Stimulated activated CD8-positive, alpha-beta memory T cell treated with anti-CD3 and anti-CD28 coated beads, Interleukin-4, amount 100 ng/mL, for 24 hours (primary cell): ENCODE measurements at places on chromosomes 13 and 19.
A peak's percentile ranks its signal among the peaks of the same experiment; 100 is the strongest.

- DNase-seq: no peak
Observed at GRCh38 chr19:2116507-2116906, 19.8 kb downstream of the IZUMO4 start.

- no peak for DNase-seq
Observed at GRCh38 chr13:61765181-61765742, 349.6 kb upstream of the PCDH20 start.

DNA sequence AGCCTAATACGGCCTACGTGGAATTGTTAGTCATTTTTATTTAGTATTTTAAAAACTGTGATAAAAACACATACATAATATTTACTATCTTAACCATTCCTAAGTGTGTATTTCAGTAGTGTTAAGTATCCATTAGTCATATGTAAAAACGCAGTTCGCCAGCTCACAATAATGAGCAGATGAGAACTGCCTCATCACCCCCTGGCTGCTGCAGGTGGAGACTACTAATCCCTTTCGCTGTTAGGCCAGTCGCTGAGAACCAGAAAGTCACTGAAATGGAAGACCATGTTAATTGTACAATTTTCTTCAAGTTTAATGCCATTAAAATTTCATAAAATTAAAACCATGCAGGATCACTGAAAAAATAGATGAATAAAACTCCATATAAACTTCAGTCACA is 1.6 kb downstream of the ESD start:
- no peak for DNase-seq

DNA sequence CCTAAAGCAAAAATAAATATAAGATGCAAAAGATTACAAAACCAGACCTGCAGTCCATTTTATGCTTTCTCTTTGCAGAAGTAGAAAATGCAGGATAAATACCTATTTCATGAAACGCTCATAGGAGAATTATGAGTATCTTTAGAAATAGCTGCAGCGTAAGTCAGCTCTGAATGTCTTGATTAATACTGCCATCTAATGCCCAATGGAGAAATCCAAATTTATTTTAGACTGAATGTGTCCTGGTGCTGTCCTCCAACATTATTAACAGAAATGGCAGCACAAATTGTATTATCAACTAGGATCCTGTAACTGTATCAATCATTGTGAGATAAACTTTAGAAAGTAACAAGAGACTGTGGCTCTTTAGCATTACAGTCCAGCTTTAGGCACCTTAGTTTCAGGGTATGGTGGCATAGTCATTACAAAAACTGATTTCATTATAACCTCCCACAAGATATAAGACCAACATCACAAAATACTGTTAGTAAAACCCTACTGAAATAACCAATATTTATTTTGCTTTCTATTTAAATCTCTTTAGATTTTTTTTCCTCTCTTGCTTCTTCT is 162.1 kb upstream of the MIR17HG start:
- no peak for DNase-seq

- DNase-seq: peak; percentile 15
Observed at GRCh38 chr19:14516746-14517438, 1.3 kb downstream of the DNAJB1 start.

GRCh38 chr19:46206176-46206575 is 23.4 kb upstream of the IGFL1 start:
- no peak for DNase-seq

DNA sequence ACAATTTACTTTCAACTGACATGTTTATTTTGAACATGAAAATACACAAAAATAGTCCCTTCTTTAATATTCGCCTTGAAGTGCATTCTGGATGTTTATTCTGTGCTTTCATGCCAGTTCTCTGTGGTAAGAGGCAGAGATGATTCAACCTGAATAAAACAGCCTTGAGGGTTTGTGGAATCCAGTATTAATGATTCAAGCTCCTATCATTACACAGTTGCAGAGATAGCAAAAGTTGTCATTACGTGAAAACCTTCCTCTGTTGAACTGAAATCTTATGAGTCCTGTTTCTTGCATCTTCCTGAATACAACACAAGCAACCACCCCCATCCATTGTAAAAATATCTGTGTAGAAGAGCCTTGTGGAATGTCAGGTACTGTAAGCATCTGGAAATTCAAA is 142.3 kb upstream of the HTR2A start:
- no peak for DNase-seq

- DNase-seq: no peak
Observed at GRCh38 chr13:85659493-85659892, 139.7 kb downstream of the SLITRK6 start.

GRCh38 chr19:53037101-53038097 is 7.1 kb upstream of the ERVV-2 start:
- no peak for DNase-seq

DNA sequence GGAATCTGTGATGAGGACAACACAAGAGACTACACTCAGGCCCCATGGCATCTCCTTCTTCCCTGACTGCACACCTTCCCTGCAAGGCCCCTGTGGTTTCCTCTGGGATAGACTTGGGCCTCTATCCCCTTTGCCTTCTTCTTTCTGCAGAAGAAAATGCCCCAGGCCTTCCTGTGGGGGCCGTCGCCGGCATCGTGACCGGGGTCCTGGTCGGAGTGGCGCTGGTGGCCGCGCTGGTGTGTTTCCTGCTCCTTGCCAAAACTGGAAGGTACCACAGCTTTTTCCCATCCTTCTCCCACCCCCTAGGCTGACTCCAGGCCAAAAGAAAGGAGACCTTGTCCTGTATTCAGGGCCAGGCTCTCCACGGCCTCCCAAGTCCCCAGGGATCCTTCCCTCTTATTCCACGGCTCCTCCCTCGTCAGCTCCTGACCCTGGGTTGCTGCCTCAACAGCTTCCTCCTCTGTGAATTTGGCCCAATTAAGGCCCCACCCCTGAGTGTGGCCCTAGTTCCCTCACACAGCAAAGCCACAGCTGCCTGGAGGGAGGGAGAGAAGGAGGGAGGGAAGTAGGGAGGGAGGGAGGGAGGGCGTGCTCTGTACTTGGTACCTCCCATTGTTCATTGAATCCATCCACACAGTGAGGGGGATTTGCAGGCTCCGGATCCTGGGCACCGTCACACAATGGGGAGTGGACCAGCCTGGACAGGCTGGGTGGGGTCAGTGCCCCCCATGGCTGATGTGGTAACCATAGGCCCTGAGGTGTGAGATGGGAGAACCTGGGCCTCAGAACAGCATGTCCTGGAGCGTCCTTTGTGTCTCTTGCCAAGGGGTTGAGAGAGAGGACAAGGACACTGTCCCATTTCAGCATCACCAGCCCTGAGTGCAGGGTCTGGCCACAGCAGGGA is 12.5 kb downstream of the CEACAM3 start:
- no peak for DNase-seq

DNA sequence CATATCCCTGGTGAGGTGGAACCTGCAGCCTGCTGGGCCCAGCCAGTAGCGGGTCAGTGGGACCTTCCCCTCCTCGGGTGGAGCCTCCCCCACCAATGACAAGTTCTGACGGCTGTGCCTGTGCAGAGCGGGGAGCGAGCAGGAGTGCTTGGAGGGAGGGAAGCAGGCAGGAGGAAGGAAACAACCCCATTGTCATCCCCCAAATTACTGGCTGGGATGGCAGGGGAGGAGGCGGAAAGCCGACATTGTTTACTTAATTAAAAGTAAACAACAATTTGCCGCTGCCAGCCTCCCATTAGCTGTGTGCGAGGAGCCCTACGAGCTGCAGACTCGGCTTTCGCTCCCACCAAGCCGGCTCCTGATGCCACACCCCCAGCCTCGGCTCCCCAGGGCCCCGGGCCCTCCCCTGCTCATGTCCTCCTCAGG is 45.5 kb downstream of the LYL1 start:
- DNase-seq: no peak

- no peak for DNase-seq
Observed at GRCh38 chr13:75581874-75582640, 32.5 kb downstream of the UCHL3 start.

DNA sequence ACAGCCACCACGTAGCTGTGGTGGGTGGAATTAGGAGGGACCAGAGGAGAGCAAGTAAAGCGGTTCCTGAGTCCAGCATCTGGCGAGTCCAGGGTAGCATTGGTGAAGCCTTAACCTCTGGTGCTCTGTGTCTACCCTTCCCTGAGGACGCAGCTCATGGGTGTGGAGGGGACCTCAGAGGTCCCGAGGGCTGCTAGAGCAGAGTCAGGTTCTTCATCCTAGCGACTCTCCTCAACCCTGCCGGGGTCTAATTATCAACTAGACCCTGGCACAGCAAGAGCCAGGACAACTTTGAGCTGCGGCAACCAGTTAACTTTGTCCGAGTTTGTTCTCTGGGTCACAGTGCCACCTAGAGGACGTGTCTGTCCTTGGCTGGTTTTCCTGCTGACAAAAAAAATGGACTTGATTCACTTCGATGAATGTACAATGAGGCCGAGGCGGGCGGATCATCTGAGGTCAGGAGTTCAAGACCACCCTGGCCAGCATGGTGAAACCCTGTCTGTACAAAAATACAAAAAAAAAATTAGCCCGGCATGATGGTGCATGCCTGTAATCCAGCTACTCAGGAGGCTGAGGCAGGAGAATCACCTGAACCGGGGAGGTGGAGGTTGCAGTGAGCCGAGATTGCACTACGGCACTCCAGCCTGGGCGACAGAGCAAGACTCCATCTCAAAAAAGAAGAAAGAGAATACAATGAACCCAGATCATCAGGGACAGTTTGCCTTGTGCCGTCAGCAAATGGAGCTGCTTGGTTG is 25.0 kb downstream of the TSSK6 start:
- DNase-seq: peak; percentile 60

- no peak for DNase-seq
Observed at GRCh38 chr13:76330761-76331160, 555.4 kb downstream of the KCTD12 start.

DNA sequence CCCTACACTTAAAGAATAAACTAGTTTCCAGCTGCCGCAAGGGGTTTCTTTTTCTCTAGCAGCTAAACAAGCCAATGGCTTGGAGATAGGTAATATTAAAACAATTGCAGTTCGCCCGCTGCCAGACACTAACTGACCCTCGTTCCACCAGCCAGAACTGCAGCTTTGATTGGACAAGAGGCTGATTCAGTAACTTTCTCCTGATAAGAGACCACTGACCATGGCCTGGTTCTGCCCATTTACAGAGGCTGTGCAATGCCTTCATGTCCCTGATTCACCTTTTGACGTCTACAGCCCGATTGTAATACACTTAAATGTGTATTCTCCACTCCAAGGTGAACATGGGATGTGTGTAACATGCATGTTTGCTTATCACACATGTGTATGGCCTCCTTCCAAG is 12.8 kb upstream of the C19orf12 start:
- no peak for DNase-seq

DNA sequence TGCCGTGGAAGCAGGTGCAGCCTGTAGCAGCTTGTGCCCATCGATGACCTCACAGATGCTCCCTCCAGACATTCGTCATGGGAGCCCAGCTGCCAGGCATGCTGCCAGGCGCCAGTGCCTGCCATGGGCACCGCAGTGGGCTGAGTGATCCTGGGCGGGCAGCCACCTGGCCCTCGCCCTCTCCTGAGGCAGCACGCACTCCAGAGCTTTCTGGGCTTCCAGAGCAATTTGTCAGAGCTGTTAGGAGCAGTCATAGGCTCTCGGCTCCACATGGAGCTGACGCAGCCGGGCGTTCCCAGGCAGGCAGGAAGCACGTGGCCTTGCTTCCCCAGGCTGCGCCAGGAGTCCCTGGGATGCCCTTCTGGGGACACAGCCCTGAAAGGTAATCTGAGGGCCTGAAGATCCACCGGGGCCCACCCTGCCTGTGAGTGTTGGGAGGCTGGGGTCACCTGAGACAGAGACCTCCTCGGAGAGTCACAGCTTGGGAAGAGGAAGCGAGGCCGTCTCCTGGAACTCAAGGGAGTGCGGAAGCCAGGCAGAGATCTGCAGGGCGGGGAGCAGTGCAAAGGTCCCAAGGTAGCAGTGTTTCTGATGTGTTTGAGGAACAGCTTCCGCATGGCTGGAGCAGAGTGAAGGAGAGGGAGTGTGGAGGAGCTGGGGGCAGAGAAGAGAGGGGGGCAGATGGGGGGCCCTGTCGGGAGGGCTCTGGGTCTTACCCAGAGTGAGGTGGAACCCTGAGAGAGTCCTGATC is 50.6 kb downstream of the DPF1 start:
- no peak for DNase-seq

- no peak for DNase-seq
Observed at GRCh38 chr13:113145496-113145895, 13.0 kb upstream of the PROZ start.
